ENCODE measurements at places on chromosomes 2 and 18.

GRCh38 chr2:147375073-147375472 is 469.8 kb upstream of the ACVR2A start:
- no peak for DNase-seq

- DNase-seq, result no peak
These were observed 353.6 kb downstream of the KIAA1328 start for GRCh38 chr18:37182340-37183135.

DNA sequence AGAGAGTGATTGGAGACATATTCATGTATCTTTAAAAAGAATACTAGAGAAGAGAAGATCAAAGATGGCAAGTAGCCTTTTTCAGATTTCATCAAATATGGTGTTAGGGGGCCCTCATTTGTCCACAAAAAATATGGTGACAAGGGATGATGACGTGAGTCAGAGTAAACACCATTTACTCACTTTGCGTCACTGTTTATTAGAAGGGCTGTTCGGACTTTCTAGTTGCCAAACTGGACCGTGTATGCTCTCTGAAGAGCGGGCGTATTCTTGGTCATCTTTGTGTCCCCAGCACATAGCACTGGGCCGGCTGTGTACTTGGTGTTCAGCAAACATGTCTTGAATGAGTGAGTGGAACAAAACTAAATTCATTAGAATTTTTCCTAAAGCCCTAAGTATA is 37.5 kb downstream of the TTC39C start:
- no peak for DNase-seq

- no peak for DNase-seq
These were observed 29.9 kb downstream of the TPGS2 start for GRCh38 chr18:36798738-36799473.

DNA sequence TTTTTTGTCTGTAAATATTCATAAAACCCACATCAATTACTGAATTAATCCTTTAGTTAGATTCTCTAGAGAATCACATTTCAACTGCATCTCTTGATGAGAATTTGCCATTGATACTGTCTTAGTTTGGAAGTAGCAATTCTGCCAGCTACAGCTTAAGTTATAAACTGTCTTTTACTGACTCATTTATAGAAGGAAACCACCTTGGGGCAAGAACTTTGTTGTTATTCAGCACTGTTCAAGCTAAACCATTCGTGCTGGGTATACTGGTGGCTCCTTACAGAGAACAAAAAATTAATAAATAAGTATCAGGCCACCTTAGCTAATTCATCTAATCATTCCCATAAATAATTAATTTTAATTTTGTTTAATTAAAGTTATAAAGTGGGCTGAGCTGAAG is 1082.6 kb upstream of the CELF4 start:
- DNase-seq, result no peak

- DNase-seq, result no peak
These were observed 214.8 kb downstream of the MC4R start for GRCh38 chr18:60157810-60158209.

DNA sequence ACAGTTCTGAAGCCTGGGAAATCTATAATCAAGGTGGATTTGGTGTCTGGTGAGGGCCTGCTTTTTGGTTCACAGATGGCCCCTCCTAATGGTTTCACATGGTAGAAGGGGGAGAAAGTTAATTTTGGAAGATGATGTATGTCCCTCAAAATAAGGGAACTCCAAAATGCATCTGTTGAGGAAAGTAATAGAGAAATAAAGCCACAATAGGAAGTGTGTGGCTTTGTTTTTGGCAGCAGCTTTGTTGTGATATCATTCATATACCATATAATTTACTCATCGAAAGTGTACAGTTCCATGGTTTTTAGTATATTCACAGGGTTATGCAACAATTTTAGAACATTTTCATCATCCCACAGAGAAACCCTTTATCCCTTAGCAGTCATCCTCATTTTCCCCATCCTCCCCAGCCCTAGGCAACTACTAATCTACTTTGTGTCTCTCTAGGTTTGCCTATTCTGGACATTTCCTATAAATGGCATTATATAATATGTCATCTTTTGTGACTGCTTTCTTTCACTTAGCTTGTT is 274.0 kb upstream of the FAM98A start:
- DNase-seq, result no peak

- DNase-seq, result no peak
These were observed 255.2 kb downstream of the ACKR3 start for GRCh38 chr2:236824836-236825235.

- no peak for DNase-seq
These were observed 81.2 kb downstream of the SH3YL1 start for GRCh38 chr2:182509-183122.

GRCh38 chr18:58221060-58221725 is 177.2 kb downstream of the NEDD4L start:
- DNase-seq, result no peak

- DNase-seq, result no peak
These were observed 90.2 kb upstream of the DNAJC10 start for GRCh38 chr2:182625814-182626213.

DNA sequence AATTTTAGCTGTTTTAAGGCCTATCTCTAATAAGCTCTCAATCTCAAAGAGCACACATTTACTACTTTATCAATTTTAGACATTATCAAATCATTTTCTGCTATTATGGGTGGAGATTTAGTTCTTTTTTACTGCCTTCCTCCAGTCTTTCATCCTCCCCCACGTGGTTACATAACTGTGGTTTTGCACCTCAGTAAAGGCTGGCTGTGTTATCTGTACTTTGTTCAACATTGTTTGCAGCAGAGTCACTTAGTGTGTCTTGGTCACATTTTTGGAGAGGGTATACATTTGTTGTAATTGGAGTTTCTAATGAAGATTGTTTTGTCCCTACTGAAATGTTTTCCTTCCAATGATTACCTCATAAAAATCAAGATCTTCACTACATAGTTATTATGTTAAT is 549.6 kb upstream of the CELF4 start:
- DNase-seq, result no peak

- no peak for DNase-seq
These were observed 8.8 kb downstream of the TGFBRAP1 start for GRCh38 chr2:105320651-105321215.

DNA sequence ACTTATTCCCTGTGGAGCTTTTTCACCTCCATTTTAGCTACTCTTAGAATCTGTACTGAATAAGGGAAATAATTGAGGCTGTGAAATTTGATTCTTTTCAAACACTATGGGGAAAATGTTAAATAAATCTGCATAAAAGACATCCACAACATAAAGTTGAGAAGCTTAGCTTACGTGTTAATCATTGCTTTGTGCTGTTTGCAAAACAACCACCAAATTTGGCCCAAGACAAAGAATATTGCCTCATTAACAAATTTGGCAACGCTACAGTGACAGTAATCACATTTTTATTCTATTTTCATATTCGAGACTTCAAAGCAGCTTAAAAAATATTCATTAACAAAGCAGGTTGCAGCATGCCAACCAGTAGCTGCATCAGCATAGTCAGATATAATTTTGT is 437.6 kb downstream of the DPP10 start:
- no peak for DNase-seq

DNA sequence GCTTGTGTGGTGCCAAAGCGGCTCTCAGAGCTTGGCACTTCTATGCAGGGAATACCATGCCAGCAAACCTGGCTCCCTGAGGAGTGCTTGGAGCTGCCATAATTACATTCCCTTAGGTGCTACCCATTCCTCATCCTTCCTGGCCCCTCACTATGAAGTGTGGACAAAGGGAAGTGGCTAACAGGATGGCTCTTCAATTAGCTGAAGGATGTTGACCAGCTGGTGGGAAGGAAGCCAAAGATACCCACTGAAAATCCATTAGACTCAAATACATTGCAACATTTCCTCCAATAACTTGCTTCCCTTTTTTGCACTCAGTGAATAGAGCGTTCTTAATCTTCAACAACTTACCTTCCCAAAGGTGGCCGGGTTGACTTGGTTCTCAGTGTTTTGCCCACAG is 8.5 kb downstream of the RFX8 start:
- no peak for DNase-seq

DNA sequence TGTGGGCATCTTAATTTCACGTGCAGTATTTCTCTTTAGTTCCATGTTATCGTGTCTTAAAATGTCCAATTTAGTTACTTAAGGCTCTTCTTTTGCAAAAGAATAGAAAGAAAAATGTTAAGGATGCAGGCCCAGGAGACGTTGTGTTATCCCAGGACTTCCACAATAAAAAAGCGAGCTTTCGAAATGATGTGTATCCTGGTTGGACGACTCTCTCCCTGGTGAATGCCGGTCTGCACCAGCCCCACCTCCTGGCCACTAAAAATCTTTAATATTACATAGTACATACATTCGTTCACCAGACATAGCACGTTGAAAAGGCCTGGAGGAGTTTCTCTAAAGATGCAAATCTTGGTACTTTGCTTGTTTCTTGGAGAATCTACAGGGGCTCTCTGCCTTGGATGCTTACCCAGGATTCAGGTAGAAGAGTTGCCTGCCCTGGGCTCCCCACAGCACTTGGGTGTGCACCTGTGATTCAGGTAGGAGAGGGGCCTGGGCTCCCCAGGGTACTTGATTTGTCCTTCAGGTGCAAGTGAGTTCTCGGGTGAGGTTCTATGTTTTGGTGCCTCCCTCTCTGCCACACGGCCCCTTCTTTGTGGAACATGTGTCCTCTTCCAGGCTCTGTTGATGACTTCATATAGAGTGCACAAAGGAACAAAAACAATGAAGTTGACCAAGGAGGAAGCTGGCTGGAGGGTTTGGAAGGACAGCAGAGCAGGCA is 26.6 kb downstream of the TWIST2 start:
- no peak for DNase-seq

GRCh38 chr2:64812285-64812684 is 158.6 kb upstream of the SERTAD2 start:
- no peak for DNase-seq

DNA sequence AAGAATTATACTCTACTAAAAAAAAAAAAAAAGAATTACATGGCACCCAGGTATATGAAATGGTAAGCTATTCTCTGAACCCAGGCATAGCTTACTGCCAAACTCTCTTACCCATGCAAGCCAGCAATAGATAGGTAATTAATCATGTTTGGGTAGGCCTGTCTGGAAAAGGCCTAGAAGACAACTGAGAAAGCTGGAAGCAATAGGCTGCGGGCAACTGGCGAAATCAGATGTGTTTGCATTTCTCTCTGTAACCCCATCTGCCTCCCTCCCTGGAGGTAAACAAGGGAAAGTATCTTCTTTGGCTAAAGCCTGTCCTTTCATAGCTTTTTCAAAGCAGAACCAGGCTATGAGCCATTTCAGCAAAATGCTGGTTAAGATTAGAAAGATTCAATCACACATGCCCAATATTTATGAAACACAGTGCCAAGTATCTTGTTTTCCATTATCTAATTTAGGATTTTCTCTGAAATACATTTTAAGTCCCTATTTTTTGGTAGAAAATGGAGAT is 934.8 kb upstream of the DDX18 start:
- DNase-seq, result no peak

All from D721Med (cell line).